GM19239 (cell line): ENCODE measurements at places on chromosomes 12 and 14.

DNA sequence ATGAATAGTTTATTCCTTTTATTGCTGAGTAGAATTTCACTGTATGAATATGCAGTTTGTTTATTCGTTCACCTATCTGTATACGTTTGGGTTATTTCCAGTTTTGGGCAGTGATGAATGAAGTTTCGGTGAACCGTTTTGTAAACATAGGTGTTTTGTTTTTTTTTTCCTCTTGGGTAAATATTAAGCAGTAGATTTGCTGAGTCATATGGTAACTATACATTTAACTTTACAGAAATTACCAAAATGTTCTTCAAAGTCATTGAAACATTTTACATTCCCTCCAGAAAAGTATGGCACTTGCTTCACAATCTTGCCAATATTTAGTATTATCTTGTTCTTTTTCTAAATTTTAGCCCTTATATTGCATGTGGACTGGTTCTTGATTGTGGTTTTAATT, 3.8 kb upstream of the ABCC9 start:
- DNase-seq: no peak

DNA sequence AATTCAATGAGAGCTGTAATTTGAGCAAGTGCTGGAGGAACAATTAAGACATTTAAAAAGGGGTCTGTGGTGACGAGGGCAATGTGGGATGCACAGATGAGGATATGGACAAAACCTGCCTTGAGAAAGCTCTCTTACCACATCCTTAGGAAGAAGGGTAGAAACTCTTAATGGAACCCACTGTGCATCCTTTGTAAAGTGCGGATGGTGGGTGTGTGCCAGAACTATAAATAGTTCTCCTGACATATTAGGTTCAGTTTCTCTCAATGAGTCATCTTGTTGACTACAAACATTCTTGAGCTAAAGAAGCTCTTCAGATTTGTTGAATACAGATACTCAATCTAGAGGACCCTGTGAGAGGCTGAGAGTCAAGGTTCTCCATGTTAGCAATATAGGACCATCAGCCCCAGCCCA, 106.1 kb upstream of the ANO4 start:
- no peak for DNase-seq

GRCh38 chr12:94205822-94206221, 57.4 kb downstream of the PLXNC1 start:
- DNase-seq: no peak

- DNase-seq: no peak
Measured at GRCh38 chr12:24562771-24563431, 386.0 kb downstream of the BCAT1 start.

DNA sequence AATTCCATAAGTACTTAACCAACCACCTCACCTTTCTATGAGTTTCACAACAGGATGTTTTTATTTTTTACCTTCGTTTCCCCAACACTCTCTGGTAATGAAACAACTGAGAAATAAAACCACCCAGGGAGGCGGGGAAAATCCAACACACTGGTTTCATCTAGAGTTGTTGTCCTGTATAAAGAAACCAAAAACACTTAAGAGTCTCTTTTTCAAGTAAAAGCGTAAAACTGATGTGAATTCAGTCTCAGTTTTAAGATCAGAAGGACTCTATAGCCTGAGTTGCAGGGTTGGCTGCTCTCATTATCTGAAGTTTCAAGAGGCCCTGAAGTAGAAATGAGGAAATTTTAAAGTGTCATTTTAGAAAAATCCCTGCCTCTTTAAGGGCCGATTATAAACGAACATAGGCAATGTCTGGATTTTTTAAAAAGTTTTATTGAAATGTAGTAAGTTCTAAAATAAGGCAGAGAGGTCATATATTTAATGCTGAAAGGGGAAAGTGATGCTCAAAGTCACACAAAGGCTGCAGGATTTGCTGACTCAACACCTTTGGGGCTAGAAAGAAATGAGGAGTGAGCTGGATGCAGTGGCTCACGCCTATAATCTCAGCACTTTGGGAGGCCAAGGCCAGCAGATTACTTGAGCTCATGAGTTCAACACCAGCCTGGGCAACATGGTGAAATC, 27.2 kb downstream of the HIGD1C start:
- peak; percentile 6 for DNase-seq

GRCh38 chr12:92648242-92649031, 54.4 kb upstream of the PLEKHG7 start:
- DNase-seq: no peak

GRCh38 chr14:53174918-53175317, 21.8 kb upstream of the DDHD1 start:
- DNase-seq: no peak

DNA sequence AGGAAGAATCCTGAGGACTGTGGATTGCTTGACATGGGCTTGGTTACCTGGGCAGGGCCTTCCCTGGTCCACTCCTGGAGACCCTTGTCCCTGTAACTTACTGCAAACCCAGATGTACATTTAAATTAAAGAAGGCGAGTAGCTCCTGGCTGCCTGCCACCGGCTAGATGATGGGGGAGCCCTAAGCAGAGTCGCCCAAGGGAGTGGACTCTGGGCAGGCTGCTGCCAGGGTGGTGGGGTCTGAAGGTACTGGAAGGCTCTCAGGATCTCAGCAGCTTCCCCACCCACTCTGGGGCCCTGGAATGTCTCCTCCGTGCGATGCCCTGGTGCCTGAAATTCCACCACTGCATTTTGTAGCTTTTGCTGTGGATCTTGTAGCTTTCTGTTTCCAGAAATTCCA, 74.7 kb downstream of the FBXL14 start:
- DNase-seq: no peak

GRCh38 chr12:57907281-57907680, 34.1 kb upstream of the ATP23 start:
- no peak for DNase-seq

GRCh38 chr12:508795-509194, 49.1 kb downstream of the B4GALNT3 start:
- DNase-seq: no peak

GRCh38 chr14:79443602-79444001, 767.7 kb downstream of the DIO2 start:
- no peak for DNase-seq

GRCh38 chr12:127448906-127449305, 818.1 kb upstream of the TMEM132C start:
- no peak for DNase-seq

- DNase-seq: no peak
Measured at GRCh38 chr12:110530511-110530910, 28.4 kb downstream of the RAD9B start.

GRCh38 chr12:80708259-80708974, 983 bp downstream of the MYF6 start:
- no peak for DNase-seq

DNA sequence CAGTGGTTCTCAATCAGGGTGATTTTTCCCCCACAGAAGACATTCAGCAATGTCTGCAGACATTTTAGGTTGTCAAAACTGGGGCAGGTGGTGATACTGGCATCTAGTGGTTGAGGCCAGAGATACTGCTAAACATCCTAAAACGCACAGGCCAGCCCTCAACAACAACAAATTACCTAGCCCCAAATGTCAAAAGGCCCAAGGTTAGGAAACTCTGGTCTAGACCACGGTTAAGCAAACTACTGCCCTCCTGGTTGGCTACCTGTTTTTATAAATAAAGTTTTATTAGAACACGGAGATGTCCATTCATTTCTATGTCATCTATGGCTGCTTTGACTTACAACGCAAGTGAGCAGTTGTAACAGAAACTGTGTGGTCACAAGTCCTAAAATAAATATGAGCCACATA, 186.7 kb downstream of the EFCAB11 start:
- peak; percentile 31 for DNase-seq

DNA sequence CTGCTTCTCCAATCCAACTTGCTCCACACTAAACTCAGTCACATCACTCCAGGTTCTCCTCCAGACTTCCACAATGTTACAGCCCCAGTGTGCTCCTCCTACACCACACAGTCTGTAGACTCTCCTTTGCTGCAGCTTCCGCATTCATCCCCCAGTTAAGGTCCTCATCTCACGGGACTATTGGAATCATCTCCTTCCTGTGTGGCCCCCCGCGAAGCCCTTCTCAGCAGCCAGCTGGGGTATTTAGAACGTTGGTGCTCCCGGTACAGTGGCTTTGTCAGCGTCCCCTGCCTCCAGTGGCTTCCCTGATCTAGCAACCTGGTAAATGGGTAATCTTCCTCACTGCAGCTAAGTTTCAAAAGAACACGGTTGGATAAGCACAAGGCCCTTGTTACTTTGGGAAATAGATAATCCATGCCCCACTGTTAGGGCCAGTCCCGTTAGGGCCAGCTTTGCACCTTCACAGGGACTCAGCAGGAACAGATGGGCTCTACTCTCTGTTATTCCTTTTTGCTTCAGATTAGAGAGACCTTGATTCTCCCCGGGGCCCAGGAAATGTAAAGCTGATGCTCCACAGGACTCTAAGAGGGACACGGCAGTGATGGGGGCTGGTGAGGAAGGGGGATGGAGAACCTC, 823 bp upstream of the TSPAN11 start:
- DNase-seq: no peak

DNA sequence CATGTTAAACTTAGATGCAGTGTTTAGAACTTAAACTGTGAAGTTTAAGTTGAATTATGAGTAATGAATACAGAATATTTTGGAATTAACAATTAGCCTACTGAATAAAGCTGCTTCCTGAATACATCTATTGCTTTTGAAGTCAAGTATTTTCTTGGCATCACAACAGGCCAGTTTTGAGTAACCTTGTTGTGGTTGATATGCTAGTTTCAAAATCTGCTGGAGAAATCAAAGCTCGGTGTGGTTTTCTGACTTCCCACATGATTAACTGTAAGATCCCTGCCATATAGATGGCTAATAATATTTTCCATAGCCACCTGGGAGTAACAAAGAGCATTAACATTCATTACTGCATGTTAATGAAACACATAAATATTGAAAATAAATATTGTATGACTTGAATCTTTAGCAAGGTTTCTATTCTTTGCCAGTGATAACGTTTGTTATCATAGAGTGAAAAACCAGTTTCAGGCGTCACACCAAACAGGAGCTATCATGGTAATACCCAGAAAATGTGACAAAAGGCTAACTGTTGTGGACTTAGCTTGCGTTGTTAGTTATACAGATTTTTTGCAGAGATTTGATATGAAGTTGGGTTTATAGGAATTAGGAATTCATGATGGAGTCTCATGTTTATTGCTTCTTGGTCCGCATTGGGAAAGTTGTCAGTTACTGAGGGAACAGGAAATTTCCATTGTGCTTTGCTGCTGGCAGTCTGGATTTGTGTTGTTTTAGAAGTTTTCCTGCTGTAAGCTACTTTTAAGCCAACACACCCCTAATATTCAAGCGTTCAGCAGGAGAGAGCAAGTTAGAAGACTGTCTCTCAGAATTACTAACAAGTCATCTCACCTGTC, 32.1 kb downstream of the PPFIBP1 start:
- DNase-seq: no peak

GRCh38 chr12:79424109-79424721, 266.5 kb downstream of the PAWR start:
- no peak for DNase-seq

- DNase-seq: no peak
Measured at GRCh38 chr14:42229976-42230375, 623.3 kb downstream of the LRFN5 start.

GRCh38 chr12:29880987-29881386, 97.2 kb upstream of the TMTC1 start:
- DNase-seq: no peak

- DNase-seq: no peak
Measured at GRCh38 chr14:49849213-49849847, 3.3 kb downstream of the NEMF start.

GRCh38 chr12:108530161-108530560, 15.1 kb downstream of the FICD start:
- no peak for DNase-seq

DNA sequence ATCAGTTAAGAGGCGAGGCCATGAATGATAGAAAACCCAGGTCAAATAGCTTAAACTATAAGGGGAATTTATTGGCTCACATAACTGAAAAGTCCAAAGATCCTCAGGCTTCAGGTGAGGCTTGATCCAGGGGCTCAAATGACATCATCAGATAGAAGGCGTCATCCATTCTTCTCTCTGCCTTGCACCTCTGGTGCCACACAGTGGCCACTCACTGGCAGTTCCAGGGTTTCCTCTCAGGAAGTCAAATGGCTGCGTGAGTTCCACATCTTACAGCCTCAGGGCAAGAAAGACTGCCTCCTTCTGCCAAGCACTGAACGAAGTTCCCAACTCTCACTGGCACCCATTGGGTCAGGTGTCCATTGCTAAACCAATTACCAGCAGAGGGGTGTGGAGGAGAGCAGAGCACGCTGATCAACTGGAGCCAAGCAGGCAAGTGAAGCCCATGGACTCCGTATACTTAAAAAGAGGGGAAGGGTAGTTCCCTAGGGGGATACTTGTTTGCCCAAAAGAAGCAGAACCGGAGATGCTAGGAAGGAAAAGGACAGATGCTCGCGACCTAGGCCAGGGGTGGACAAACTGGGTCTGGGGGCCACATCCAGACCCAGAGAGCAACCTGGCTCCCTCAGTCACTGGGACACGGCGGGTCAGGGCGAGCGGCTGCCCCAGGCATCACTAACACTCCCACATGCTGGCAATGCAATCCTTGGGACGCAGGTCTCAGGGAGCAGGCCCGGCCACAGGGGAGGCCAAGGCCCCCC, 69.3 kb downstream of the SERPINA3 start:
- no peak for DNase-seq

DNA sequence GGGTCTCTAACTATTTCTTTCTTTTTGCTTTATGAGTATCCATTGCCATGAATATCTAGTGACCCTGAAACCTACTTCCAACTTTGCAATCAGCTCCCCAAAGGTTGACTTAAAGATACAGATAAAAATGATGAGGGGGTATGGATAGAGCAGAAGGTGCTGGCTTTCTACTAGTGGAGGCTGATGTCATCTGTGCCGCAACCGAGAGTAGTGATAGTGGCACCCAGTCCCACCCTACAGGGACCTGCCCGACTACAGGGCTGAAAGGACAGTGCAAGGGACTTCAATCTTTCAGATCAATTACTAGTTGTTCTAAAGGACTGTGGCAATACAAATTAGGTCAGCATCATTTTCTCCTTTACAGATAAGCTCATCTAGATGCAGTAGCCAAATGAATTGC, 806.0 kb downstream of the VRK1 start:
- no peak for DNase-seq

- DNase-seq: no peak
Measured at GRCh38 chr12:2286047-2286446, 233.3 kb downstream of the CACNA1C start.

- DNase-seq: no peak
Measured at GRCh38 chr14:22791301-22791700, 23.9 kb downstream of the SLC7A7 start.

DNA sequence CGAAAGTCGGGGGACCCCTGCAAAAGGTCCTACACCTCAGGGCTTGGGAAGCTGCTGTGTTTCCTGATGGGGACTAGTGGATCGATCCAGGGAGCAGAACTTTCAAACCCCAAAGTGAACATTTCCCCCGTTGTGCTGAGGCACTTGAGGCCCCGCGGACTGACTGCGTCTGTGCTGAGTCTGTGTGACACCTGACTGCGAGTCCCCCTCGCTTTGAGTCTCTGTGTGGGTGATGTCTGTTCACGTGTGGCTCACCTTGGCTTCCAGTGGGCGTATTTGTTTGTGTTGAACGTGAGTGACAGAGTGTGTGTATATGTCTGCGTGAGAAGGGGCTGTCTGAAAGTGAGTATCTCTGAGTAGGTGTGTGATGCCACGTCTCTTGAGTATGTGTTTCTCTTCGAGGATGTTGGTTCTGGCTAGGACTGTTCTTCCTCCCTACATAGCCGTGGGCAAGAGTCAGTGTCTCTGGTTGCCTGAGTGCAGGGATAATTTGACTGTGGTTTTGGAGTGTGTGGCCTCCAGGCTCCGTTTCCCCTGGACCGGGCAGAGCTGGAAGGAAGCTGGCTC, 1.3 kb downstream of the TEAD4 start:
- DNase-seq: no peak

- no peak for DNase-seq
Measured at GRCh38 chr12:85828576-85828975, 7.6 kb downstream of the RASSF9 start.

GRCh38 chr12:124765581-124766489, 97.8 kb downstream of the SCARB1 start:
- no peak for DNase-seq
